Left colon (tissue), 2 donors: ENCODE measurements at places on chromosomes 1 and 21. TPM values are rescaled to one million over a fixed set of nuclear protein-coding genes. Genes with fewer than 3 reads are reported as not detected.

Gene AIRE
- total RNA-seq, result 0.18 TPM

Gene PDZK1IP1
- total RNA-seq, result 107 TPM

Gene GBP7
- total RNA-seq, result not detected

Gene MFSD2A
- total RNA-seq, result 27.9 TPM

Gene ARHGEF19
- 10.6 TPM for total RNA-seq

Gene GJB5
- total RNA-seq, result not detected

Gene OR2G6
- not detected for total RNA-seq

Gene AKR7A3
- 92.5 TPM for total RNA-seq

Gene FPGT
- total RNA-seq, result 19.8 TPM

Gene SELL
- total RNA-seq, result 1.7 TPM

Gene CLDN14
- 0.37 TPM for total RNA-seq

Gene SLX9
- total RNA-seq, result 30.5 TPM

Gene PUSL1
- total RNA-seq, result 18.7 TPM

Gene PRR9
- not detected for total RNA-seq

Gene CLEC20A
- not detected for total RNA-seq

Gene ERO1B
- 2.2 TPM for total RNA-seq

Gene UQCRH
- total RNA-seq, result 413 TPM

Gene LCE1F
- total RNA-seq, result not detected

Gene LY9
- 0.67 TPM for total RNA-seq

Gene OR2T2
- not detected for total RNA-seq

Gene ENTREP3
- total RNA-seq, result 19.9 TPM

Gene TAS1R1
- 0.14 TPM for total RNA-seq

Gene DEPDC1
- total RNA-seq, result 1.9 TPM

Gene FAM72B
- total RNA-seq, result not detected

Gene C21orf58
- total RNA-seq, result 9.8 TPM

Gene COL18A1
- 10.6 TPM for total RNA-seq

Gene OR10K2
- total RNA-seq, result not detected

Gene TMPRSS15
- total RNA-seq, result not detected

Gene NBPF6
- 0.34 TPM for total RNA-seq

Gene RIPPLY3
- total RNA-seq, result not detected

Gene CACYBP
- 46.0 TPM for total RNA-seq

Gene NDC1
- total RNA-seq, result 10.3 TPM

Gene CD5L
- 0.27 TPM for total RNA-seq

Gene KRTAP19-3
- not detected for total RNA-seq

Gene NVL
- 29.5 TPM for total RNA-seq

Gene TTC22
- total RNA-seq, result 94.5 TPM

Gene ABCG1
- total RNA-seq, result 17.0 TPM

Gene WNT9A
- 2.2 TPM for total RNA-seq

Gene EXO1
- 4.7 TPM for total RNA-seq
